CD4-positive, alpha-beta memory T cell (primary cell): ENCODE measurements at places on chromosomes 6 and 20. TPM values are rescaled to one million over a fixed set of nuclear protein-coding genes. Genes with fewer than 3 reads are reported as not detected.

DNA sequence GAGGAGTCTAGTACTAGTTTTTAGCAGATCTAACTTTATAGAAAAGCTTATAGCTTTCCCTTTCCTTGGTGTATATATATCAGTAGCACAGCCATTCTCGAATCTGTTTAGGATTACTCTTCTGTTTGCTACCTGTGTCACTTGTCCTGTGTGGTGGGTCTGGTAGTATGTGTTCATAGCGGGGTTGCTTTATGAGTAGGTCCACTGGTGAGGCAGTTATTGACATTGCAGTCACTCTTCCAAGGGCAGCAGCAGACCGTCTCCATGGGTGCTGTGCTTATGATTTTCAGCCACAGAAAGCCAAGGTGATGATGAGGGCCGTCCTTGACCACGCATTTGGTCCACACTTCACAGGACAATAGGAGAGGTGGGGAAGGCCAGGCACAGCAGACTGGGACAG, 171.5 kb downstream of the CDKAL1 start:
- DNase-seq, result no peak

DNA sequence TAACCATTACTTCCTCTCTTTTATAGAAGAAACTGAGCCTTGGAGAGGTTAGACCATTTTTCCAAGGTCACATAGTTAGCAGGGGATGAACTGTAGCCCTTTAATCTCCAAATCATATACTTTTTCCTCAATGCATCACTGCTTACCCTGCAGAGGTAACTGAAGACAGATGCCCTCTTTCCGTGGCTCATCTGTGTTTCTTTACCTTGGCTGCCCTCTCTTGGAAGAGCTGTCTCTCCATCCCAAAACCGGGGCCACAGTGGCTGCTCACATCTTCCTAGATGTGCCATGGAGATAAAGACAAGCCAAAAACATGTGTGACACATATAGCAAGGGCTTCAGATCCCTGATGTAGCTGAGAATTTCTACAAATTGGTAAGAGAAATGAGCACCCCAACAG, 581 bp upstream of the ALDH8A1 start:
- DNase-seq, result no peak

Gene TXLNB
- 1.4 TPM for total RNA-seq

GRCh38 chr6:106747139-106747538, 117.8 kb downstream of the QRSL1 start:
- no peak for DNase-seq

- DNase-seq, result peak; percentile 45
These were observed 98.3 kb downstream of the TIAM2 start for GRCh38 chr6:155093430-155093829.

Gene TAF4
- 33.1 TPM for total RNA-seq

DNA sequence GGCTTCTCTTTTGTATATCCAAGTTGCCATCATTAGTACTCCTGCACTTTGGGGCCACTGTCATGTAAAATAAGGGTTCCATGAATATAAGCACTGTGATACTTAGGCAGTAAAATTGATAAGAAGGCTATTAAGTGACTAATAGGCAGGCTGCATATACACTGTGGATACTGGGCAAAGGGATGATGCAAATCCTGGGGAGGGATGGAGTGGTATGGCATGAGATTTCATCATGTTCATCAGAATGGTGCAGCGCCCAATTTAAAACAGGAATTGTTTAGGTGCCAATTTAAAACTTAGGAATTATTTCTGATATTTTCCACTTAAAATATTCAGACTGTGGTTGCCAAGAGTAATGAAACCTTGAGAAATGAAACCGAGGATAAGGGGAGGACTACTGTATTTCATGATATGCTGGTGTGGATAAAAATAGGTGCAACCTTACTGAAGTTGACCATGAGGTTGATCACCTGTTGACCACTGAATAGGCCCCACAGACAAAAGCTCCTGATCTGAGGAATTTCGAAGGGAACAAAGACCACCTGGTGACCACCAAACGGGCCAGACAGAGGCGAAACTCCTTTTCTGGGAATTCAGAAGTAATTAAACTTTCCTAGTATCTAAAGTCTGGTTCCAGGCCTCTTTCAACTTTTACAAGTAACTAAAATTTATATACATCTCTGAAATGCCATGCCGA, 4.9 kb upstream of the TRIM39 start:
- DNase-seq, result no peak

Gene ZKSCAN8
- 43.3 TPM for total RNA-seq

DNA sequence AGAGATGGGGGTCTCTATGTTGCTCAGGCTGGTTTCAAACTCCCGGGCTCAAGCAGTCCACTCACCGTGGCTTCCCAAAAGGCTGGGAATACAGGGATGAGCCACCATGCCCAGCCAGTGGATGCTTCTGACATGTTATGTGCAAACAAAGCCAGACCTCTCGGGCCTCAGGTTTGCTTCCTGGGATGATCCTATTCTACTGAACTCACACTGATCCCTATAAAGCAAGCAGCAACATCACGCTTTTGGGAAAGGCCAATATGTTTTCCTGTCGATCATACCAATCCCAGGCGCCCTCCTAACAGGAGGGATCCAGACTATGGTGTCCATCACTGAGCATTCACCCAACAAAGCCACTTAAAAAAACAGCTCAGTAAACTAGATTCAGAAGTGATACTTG, 60.2 kb downstream of the CSE1L start:
- DNase-seq, result no peak

GRCh38 chr20:34421766-34422466, 58.8 kb downstream of the ITCH start:
- DNase-seq, result no peak

Gene RNGTT
- 21.8 TPM for total RNA-seq
